IMR-90 (cell line): ENCODE measurements at places on chromosomes 2 and 18. TPM values are rescaled to one million over a fixed set of nuclear protein-coding genes. Genes with fewer than 3 reads are reported as not detected.

ADI1 gene
- polyA plus RNA-seq: 40.7 and 46.0 TPM in 2 replicates

WDR7 gene
- 3.7 and 8.2 TPM in 2 replicates for polyA plus RNA-seq

OBSL1 gene
- polyA plus RNA-seq: 51.2 and 51.8 TPM in 2 replicates

FAM124B gene
- not detected in 2 replicates for polyA plus RNA-seq

PLEKHB2 gene
- 57.6 and 62.9 TPM in 2 replicates for polyA plus RNA-seq

OSBPL1A gene
- 26.9 and 29.4 TPM in 2 replicates for polyA plus RNA-seq

SLC39A6 gene
- polyA plus RNA-seq: 39.5 and 48.7 TPM in 2 replicates

DNA sequence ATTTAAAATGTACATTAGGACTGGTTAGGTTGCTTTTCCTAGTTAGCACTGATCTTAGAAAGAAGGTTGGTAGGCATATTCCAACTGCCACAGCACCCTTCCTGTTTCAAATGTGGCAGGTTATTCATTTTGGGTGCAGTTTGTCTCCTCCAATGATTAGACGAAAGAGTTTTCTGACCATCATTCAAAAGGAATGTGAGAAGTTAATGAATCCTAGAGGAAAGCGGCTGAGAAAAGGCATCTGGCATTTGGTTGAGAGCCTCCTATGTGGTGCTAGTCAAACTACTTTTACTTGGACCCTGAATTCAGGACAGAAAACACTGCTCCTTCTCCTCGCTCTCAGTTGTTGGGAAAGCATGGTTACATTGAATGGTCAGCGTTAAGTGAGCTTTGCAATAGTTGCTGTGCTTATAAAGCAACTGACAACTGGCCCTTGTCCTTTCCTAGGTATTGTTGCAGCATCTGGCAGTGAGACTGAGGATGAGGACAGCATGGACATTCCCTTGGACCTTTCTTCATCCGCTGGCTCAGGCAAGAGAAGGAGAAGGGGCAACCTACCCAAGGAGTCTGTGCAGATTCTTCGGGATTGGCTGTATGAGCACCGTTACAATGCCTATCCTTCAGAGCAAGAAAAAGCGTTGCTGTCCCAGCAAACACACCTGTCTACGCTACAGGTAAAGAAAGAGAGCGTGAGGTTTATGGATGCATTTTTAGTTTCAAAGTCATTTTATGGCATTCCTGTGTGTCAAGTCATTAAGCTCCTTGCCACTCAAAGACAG, 6.1 kb downstream of the TGIF1 start:
- H3K4me1 ChIP-seq: peaks cover 16% of the 10 kb centered on the region
- no peak overlapping the region for H3K4me3 ChIP-seq
- no peaks in the 10 kb centered on the region for H3K27me3 ChIP-seq
- H3K27ac ChIP-seq: peak overlapping the region; percentile 82
- H3K36me3 ChIP-seq: peaks cover 26% of the 10 kb centered on the region

GRCh38 chr2:59694176-59694575, 859.3 kb downstream of the BCL11A start:
- H3K36me3 ChIP-seq: no peaks in the 10 kb centered on the region
- DNase-seq: no peak
- H3K4me3 ChIP-seq: no peak overlapping the region

- no peaks in the 10 kb centered on the region for H3K27me3 ChIP-seq
- DNase-seq: peak; percentile 20
- H3K4me1 ChIP-seq: peaks cover 6% of the 10 kb centered on the region; the same call in 1 of the 2 replicates
Observed at GRCh38 chr2:171545086-171545485, 22.8 kb downstream of the CYBRD1 start.

DNA sequence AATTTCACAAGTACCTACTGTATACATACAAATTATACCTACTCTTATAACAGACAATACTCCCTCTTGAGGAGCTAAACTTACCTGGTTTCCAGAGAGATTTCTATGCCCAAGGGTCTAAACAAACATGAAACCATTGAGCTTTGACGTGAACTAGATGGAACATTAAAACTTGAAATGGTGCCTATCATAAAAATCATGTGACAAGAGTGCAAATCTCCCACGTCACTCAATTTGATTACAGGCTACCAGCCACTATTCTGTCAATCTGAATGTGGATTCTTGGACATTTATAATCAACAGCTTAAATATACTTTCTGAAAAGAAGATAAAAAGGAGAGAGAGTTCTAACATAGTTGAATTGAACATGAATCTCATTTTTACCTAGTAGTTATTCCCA, 297.1 kb upstream of the SESTD1 start:
- no peak for DNase-seq
- no peaks in the 10 kb centered on the region for H3K36me3 ChIP-seq
- no peak overlapping the region for H3K4me3 ChIP-seq

DNA sequence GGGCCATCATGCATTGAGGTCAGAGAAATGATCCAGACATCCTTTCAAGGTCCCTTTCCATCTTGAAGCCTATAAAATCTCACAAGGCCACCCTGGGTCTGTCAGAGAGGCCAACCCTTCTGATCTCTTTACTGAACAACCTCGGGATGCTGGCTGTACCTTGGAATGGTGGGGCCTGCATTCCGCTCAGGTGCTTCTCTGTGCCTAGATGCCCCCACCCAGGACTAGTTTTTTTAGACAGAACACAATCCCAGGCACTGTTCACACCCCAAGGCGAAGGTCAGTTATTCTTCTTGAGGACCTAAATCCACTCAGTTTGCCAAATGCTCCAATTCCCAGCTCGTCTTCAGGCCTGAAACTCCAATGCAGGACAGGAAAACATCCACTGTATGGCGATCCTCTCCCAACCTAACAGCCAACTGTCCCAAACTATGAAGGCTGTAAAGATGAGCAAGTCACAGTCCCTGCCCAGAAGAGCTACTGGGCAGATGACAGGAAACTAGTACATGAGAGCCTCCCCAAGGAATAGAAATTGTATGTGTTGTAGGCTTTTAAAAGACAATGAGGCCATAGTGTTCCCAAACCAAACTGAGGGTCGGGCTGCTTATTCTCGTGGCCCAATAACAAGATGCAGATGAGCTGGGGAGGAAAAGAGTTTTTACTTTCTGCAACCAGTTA, 154.4 kb upstream of the ACAA2 start:
- H3K4me3 ChIP-seq: no peak overlapping the region
- no peak overlapping the region for H3K27ac ChIP-seq
- no peak for DNase-seq
- no peaks in the 10 kb centered on the region for H3K4me1 ChIP-seq
- peaks cover 1% of the 10 kb centered on the region for H3K27me3 ChIP-seq
